ENCODE measurements at places on chromosomes 1 and 21.

DNA sequence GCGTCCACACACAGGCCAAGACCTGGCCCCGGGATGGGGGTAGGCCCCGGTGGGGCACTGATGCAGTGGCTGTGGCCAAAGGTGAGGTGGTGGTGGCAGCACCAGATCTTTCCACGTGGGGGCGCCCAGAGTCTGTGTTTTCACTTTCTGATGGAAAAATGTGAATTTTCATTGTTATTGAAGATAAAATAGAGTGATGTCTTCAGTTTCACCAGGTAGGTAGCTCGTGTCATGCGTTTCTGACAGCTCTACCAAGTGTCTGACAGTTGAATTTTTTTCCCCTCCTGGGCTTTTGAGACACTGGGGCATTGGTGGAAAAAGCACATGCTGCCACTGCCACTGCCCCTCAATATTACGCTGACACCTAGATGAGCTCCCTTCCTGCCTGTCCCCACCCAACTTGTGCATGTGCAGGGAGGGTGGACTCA lies 40.0 kb upstream of the MAGOH start:
- DNase-seq = peak; percentile 54

DNA sequence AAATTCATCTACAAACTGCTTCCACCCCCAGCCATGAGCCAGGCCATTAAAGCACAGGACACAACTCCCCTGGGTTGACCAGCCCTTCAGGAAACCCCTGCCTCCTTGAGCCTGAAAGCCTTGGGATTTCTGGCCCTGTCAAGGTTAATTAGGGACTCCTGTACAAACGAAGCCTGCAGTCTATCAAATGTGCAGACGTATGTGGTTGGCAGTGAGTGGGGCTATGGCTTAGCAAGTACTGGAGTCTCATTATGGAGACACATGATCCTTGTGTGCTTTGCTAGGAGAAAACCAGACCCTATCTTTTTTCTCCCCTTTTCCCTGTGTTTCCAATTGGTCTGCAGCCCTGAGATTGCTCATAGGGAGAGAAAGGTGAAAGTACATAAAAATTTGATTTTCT lies 588.3 kb upstream of the USP24 start:
- no peak for DNase-seq

DNA sequence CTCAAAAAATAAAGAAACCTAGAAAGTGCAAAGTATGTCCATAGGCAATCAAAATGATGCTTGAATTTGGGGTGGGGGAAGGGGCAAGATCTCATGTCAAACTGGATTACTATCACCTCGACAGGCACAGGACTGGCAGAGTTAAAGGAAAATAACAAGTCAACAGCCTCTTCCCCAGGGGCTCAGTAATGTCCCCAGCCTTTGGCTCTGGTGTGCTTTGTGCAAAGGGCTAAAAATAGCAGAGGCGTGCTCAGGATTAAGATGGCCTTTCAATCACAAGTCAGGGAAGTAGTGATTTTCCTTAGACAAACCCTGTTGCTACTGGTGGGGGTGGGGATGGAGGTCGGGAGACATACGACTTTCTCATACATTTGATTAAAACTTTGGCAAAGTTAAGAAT lies 63.5 kb upstream of the OLIG2 start:
- DNase-seq = no peak

GRCh38 chr21:34693192-34693810 lies 24.5 kb downstream of the CLIC6 start:
- DNase-seq = peak; percentile 25

DNA sequence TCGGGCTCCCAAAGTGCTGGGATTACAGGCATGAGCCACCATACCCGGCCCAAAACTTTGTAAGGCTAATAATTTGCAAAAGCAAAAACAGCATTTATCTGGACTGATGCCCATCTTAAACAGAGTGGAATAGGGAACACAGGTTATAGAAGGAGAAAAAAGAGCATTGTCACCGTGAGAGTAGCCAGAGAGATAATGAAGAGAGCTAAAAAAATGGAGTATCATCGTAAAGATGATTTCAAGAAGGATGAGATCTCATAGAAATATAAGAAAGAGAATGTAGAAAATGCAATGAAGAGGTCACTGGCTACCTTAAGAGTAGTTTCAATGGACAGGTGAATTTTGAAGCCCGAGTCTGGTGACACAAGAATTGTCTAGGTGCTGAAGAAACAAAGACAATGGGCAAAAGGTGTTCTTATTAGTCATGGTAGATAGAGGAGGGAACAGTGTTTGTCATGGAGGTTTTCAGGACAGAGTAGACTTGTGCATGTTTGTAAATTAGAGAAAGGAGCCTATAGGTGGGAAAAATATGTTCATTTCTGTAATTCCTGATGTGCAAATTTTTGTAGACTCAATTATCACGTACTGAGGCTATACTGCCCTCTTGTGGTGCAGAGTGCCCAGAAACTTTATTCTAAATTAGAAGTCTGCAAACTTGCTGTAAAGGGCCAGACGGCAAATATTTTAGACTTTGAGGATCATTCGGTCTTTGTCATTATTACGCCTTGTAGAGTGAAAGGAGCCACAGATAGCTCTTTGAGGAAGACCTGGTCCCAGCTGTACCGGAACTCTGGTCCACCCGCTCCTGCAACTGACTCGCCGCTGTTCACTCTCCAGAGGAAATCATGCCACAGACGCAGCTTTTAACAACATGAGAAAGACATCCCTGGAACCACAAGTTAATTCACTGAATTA lies 8.1 kb upstream of the TMEM183A start:
- DNase-seq = peak; percentile 39

DNA sequence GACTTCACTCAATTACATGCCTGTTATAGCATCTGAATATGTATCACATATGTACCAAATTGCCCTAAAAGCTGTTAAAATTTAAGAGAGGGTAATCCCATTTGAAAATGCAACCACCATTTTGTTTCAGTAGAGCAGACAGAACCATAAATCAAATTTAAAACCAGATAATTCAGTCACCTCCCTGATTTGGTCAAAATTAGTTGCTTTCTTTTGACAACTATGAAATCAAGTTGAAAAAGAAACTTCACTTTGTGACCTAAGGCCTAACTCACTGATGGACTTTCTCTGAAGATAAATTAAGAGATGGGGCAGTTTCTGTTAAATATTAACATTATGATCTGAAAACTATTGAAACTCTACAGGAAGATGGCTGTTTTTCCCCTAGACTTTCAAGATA lies 6.7 kb downstream of the GORAB start:
- DNase-seq = no peak

GRCh38 chr21:43207043-43207315 lies 38.2 kb downstream of the CRYAA start:
- DNase-seq = no peak

- no peak for DNase-seq
These were observed 6.1 kb upstream of the AKR1A1 start for GRCh38 chr1:45544530-45544929.

GRCh38 chr1:71427066-71427465 lies 346.2 kb upstream of the ZRANB2 start:
- no peak for DNase-seq

DNA sequence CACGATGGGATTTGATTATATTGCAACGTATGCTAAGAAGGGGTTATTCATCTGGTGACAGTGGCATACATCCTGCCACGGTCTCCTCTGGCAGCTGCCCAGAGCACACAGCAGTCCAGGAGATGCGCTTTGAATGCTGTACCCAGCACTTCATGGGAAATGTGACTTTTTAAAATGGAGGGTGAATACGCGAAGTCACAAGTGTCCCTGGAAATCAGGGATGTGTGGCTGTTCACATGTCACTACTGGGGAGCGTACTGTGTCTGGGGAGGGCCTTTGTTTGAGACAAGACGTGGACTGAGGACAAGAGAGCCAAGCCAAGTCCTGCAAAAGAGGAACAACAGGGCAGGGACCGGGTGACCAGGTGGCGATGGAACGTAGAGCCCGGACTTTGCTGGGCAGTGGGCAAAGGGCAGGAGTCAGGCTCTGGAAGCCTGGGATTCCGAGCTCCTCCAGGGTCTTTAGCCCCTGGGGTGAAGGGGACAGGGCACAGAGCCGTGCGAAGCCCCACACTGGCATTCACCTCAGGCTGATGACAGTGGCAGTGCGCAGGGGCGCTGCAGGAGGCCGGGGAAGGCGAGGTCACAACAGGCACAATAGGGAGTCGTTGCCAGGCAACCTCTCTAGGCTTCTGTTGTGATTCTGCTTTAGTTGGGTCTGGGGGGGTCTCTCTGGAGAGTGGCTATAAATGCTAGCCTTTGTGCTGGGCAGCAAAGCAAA lies 11.4 kb upstream of the ZBTB21 start:
- DNase-seq = no peak

DNA sequence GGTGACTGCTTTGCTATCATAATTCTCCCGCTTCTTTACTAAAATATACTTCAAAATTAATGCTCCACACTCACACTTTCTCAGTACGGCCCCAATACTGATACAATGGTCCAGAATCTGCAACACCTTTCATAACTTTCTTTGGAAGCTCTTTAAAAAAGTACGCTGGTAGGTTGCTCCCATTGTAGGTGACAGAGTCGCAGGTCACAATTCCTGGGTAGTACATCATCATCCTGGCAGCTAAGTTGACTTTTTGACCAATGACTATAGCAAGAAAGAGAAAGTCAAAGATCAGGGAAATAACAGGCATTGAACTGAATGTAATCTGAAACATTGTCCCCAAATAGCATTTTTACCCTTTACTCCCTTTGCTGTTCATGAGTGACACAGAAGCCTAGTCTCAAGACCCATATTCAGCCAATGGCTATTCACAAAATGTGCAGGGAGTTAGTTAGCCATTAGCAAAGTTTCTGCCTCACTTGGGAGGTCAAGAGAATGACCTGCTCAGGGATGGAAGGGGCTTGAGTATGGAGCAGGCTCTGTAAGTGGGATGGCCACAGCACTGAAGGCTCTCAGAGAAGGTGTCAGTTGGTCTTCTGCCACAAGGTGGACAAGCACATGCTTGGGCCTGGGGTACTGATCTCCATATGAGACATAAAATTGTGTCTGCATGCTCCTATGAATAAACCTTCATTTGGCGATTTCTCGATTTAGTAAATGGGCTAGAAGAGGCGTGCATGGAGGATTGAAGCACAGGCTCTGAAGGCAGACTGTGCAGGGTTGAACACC lies 35.4 kb downstream of the ADCY10 start:
- DNase-seq = no peak

DNA sequence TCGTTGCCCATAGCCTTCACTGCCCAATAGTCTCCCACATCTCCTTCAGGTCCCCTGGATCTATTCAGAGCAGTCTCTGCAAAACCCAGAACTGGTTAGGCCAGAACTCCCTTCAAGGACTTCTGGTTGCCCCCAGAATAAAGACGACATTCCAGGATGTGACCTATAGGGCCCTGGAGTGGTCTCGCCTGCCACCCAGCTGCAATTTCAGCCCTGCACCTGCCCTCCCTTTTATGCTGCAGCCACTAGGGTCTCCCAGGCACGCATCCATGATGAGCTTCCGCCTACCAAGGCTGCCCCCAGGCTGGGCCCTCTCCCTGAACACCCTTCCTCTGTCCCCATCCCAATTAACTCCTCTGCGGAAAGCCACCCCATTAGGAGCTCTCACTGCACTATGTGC lies 7.2 kb upstream of the TSPEAR start:
- DNase-seq = no peak

GRCh38 chr1:2458687-2459086 lies 17.4 kb upstream of the PLCH2 start:
- DNase-seq = no peak

- DNase-seq = no peak
These were observed 36.3 kb downstream of the ERICH3 start for GRCh38 chr1:74637296-74637695.

- no peak for DNase-seq
These were observed 2.3 kb upstream of the PLA2G2A start for GRCh38 chr1:19981507-19982312.

DNA sequence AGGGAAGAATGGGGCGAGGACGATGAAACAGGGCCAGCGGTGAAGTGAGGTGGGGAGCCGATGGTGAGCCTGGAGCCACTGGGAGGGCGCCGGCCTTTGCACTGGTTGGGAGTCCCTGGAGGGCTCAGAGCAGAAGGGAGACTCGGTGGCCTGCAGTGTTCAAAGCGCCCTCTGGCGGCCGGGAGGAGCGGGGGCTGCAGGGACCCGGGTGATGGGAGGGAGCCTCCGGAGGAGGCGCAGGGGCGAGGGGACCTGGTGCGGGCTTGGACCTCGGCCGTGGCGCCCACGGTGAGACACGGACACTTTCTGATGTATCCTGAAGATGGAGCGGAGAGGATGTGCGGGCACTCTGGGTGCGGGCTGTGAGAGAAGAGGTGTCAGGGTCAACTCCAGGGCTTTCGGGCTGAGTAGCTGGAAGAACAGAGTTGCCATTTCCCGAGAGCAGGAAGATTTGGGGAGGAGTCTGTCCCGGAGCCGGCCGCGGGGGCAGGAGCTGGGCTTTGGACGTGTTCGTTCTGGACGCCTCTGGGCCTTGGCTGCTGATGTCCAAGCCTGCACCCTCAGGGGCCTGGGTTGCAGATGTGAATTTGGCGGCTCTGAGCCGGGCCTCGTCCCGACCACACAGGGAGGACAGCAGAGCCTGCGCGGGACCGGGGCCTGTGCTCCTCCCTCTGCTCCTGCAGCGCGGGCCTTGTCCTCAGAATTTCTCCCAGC lies 29.7 kb downstream of the HEYL start:
- peak; percentile 57 for DNase-seq

DNA sequence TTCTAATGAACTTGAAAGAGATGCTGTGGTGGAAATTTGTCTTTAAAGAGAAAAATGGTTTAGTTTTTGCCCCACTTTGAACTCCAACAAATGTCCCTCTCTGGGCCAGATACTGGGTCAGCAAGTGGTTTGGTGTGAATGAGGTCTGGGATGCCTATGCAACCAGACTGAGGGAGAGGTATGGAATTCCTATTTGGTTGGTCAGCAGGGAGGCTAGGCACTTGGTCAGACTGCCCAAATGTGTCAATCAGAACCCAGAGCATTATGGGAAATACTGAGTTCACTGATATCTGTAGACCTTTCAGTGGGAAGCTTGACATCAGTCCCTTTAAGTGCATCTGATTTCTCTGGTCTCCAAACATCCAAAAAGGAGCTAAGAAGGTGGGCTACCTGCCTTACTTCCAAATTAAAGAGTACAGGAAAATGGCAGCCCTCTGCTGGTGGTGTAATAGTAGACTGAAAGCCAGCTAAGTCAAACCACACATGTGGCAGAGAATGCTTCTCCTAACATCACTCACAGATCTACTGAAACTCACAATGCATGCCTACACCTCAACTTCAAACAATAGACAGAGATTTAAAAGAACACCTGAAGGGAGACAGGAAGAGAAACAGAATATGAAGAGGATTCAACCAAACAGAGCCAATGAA lies 510.1 kb downstream of the PLA2G4A start:
- DNase-seq = no peak
